ENCODE measurements at places on chromosomes 7 and 10. TPM values are rescaled to one million over a fixed set of nuclear protein-coding genes. Genes with fewer than 3 reads are reported as not detected.

Gene JAKMIP3
- total RNA-seq = 0.28 TPM

Gene ANLN
- total RNA-seq = 57.1 TPM

Gene TRIM8
- total RNA-seq = 54.7 TPM

Gene OR9A2
- total RNA-seq = 0.30 TPM

Gene CCL24
- total RNA-seq = not detected

Gene FGFBP3
- total RNA-seq = 2.9 TPM

Gene KIAA1549
- total RNA-seq = 1.1 TPM

Gene NAT16
- not detected for total RNA-seq

Gene PHKG1
- 2.3 TPM for total RNA-seq

- no peak for DNase-seq
Observed at GRCh38 chr10:6795541-6795940, 215.5 kb upstream of the PRKCQ start.

DNA sequence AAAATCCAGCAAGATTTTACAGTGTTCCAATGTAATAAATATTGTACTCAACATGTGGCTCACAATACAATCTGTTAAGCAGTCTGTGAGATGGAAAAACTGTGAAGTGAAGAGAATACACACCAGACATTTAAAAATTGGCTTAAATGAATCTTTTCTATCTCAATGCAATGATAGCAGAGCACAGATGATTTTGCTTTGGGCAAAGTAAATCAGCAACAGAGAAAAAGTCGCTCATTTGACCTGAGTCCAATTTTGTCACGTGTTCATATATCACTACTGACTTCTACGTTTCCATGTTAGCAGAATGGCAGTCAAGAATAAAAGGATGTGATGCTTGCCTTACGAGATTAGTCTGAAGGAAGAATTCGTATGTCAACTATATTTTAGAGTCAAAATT, 506.7 kb downstream of the POM121L12 start:
- no peak for DNase-seq

- no peak for DNase-seq
Observed at GRCh38 chr10:122468926-122469781, 7.8 kb downstream of the HTRA1 start.

DNA sequence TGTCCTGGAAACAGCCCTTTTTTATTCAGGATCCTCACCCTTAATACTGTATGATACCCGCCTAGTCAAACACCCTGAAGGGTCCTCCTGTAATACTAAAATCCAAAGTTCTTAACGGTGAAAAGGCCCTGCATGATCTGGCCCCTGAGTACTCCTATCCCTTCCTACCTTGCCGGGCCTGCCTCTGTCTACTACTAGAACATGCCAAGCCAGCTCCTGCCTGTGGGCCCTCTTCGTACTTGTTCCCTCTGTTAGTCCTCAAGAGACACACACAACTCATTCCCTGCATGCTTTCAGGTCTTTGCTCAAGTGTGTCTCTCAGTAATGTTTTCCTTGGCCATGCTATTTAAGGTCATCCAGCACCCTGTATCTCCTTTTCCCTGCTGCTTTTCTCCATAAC, 5.0 kb upstream of the WAPL start:
- no peak for DNase-seq

- DNase-seq = no peak
Observed at GRCh38 chr7:127252377-127252713, 396 bp downstream of the GRM8 start.

GRCh38 chr7:644381-645305, 81.9 kb upstream of the DNAAF5 start:
- DNase-seq = no peak

GRCh38 chr10:92690211-92690914, 608 bp downstream of the HHEX start:
- DNase-seq = peak; percentile 76

DNA sequence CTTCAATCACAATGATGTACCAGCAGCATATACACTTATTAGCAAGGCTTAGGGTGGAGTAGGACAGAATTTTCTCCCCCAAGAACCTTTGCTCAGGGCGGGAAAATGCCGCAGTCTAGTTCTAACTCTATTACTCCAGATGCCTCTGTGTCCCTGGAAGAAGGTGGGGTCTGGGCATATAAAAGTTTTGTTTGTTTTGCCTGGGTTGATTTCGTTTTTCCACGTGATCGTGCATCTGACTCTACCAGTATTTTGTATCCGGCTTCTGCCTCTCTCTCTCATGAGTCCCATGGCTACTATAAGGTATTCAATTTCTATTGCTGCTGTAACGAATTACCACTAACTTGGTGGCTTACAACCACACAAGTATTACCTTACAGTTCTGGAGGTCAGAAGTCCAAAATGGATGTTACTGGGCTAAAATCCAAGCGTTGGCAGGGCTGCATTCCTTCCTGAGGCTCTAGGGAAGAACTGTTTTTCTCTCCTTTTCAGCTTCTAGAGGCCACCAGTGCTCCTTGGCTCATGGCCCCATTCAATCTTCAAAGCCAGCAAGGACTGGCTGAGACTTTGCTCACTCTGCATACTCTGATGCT, 181.2 kb upstream of the PRSS58 start:
- DNase-seq = no peak

GRCh38 chr10:12811826-12812225, 189.7 kb downstream of the CCDC3 start:
- no peak for DNase-seq

GRCh38 chr7:8058322-8058721, 89.7 kb downstream of the GLCCI1 start:
- DNase-seq = no peak

DNA sequence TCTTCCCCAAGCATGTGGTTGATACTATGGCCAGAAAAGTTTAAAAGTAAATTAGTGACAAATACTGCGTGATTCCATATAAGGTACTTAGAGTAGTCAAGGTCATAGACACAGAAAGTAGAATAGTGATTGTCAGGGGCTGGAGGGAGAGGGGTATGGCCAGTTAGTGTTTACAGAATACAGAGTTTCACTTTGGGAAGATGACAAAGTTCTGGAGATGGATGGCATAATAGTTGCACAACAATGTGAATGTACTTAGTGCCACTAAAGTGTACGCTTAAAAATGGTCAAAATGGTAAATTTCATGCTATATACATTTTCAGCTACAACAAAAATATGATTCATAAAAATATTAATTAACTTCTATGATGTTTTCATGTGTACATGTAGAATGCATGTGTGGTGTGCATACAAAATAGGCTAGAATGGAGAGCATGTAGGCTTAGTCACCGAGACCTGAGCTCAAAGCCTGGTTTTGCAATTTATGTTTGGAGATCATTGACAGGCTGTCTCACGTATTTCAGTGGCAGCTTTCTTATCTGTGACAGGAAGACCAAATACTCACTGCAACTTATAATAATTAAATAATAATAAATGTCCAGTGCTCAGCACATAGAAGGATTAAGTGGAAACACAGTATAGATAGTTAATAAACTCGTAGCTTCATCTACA, 625.6 kb downstream of the SUGCT start:
- no peak for DNase-seq

GRCh38 chr7:44282601-44283171, 42.7 kb downstream of the CAMK2B start:
- DNase-seq = peak; percentile 18

GRCh38 chr10:57657164-57657765, 610.4 kb downstream of the IPMK start:
- DNase-seq = peak; percentile 24

GRCh38 chr7:138223402-138223879, 147.2 kb downstream of the AKR1D1 start:
- DNase-seq = no peak

DNA sequence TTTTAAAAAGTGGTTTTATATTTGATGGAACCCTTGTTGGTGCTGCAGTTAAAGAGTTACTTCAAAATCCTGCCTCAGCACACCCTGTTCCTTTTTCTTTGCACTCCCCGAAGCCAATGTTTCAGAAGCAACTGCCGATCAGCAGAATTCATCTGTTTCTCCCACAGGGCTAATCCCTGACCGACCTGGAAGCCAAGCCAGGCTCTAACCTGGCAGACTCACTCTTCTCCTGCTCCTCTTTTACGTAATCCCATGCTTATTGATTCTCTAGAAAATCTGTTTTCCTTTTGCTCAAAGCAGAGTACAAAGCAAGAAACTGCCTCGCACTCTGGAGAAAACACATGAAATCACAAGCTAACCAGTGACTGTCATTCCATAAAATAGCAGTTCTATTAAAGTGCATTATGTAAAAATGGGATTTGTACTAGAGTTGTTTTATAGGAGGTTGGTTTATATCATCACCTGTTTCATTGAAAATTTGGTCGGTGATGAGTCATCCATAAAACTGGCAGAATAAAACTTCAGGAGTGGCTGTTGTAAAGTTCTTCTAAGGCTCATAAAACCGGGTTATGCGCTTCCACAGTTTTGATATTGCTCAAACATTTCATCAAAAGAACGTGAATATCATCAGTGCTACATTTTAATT, 99.9 kb downstream of the CNTNAP2 start:
- no peak for DNase-seq

DNA sequence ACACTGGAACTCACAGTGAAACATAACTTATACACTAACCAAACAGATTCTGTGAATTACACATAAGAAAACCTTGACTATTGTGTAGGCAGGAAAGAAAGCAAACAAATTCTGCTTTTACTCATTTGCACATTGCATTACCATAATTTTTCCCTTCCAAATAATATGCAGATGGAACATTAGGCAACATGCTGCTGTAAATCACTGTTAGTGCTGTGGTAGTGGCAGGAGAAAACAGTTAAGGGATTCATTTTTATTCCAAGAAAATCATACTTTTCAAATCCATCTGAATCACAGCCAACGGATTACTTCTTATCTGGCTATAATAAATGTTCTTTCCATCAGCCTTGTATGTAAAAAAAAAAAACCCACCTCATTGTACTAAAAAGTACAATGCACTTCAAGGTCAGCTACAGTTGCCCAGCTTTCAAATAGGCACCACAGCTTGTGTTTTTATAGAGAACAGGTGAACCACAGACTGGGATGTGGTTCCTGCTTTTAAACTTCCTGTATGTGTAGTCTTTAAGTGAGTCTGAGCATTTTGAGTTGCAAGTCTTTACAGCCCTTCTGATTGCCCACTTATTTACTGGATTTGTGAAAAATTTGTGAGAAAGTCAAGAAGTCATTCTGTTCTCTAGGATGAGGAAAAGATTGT, 590.0 kb upstream of the SEMA3D start:
- no peak for DNase-seq
